HFF-Myc (cell line): ENCODE measurements at places on chromosomes 7 and 10.

DNA sequence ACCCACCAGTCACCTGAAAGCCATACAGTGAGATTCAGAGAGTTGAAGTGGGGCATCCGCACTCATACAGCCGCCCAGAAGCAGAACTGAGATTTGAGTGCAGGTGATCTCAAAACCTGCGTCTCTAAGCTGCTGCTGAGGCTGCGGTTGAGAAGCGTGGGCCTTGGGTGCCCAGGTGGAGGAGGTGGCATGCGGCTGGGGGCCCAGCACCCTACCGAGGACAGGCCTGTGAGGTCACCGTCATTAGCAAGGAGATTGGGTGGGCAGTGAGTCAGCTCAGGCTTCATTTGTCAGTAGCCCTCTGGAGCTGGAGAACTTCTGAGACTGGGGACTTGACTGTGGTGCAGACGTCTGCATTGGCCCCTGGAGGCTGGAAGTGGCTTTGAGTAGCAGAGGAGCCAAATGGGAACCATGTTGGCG is 29.8 kb downstream of the ZMIZ1 start:
- no peak for DNase-seq

GRCh38 chr10:62306663-62307062 is 38.0 kb upstream of the RTKN2 start:
- no peak for DNase-seq

GRCh38 chr10:79116801-79117723 is 48.3 kb downstream of the ZMIZ1 start:
- DNase-seq: no peak

- DNase-seq: no peak
Measured at GRCh38 chr10:70495691-70496261, 17.2 kb downstream of the PALD1 start.

DNA sequence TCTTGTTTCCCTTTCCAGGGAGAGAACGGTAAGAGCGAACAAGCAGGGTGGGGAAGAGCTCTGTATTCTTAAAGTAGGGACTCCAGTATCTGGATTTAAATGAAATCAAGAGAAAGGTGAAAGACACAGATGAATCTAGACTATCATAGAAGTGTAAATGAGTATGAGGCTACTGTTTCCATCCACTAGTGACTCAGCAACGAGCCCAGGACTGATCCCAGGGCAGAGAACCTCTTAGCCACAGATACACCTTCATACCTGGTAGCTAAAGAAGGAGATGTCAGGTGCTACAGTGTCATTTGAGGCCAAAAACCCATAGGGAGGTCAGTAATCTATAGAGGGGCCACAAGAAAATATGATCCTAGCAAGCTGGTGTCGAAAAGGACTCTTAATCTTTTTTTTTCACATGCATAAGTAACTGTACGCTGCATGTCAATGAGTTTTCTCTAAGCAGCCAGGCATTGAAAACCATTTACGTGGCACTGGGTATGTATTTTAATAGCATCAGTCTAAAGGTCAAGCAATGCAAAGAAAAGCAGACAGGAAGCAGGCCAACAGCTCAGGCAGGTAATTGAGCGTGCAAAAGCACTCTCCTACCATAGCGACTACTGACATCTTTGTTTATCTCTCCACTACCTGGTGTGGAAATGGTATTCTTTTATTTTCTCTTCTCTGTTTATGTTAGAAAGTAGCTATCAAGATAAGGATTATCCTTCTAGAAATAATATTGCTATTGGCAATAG is 91.5 kb upstream of the EGR2 start:
- no peak for DNase-seq

DNA sequence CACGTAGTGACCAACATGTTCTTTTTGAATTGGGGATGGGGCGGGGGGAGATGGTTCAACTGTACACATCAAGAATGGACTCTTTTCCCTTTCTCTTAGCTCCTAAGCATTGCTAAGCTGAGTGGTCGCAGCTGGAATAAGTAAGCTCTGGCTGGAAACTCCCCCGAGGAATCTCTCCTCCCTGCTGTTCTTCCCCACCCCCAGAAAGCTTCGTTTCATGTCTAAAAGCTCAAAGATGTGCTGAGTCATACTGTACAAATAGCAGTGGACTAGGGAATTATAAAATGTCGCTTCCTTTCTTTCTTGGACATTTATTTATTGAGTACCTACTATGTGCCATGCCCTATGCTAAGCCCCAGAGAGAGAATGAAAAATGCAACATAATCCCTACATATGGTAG is 191.1 kb upstream of the ADO start:
- DNase-seq: no peak

GRCh38 chr7:16563281-16564022 is 36.8 kb downstream of the LRRC72 start:
- DNase-seq: no peak

DNA sequence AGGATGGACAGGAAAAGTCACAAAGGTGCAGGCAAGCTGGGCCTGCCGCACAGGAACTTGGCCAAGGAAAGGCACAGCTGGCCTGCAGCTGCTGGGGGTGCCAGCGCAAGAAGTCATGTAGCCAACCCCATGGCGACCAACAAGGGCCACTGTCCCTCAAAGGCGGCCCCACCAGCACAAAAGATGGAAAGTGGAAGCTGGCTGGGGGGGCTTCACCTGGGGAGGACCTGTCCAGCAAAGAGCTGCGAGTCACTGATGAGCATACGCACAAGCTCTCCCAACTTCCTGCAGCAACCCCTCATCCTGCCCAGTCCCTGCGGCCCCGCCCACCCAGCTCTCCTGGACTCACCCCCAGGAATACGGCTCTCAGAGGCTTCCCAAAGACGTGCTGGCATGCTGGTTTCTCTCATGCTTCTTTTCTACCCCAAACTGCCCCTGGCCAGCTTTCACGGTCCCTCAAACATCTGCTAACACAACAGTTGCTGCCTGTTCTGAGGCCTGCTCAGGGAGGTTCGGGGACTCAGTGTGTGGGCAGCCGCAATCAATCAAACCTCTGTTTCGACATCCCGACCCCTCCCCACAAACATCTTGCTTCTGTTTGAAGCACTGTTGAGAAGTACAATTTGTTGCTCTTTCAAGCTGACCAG is 67.6 kb downstream of the FAM53B start:
- DNase-seq: no peak

- no peak for DNase-seq
Measured at GRCh38 chr10:86265236-86265894, 101.2 kb downstream of the GRID1 start.

- DNase-seq: peak; percentile 63
Measured at GRCh38 chr10:94299417-94299816, 63.3 kb downstream of the NOC3L start.

DNA sequence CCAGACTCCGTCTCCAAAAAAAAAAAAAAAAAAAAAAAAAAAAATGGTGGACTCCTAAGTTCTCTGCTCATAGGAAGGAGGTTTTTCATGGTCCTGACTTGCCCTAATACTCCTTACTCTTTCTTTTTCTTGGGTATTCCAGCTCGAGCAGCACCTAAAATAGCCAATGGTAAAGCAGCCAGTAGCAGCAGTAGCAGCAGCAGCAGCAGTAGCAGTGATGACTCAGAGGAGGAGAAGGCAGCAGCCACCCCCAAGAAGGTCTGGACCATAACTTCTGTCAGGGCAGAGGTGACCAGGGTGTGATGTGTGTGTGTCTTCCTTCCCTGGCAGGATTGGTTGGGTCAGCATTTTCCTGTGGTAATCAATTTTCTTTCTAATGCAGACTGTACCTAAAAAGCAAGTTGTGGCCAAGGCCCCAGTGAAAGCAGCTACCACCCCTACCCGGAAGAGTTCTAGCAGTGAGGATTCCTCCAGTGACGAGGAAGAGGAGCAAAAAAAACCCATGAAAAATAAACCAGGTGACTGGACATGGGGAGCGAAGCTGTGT is 6.9 kb downstream of the NOLC1 start:
- DNase-seq: no peak

GRCh38 chr10:84159076-84159685 is 14.4 kb upstream of the GPR15LG start:
- no peak for DNase-seq

GRCh38 chr7:2478399-2478785 is 2.2 kb upstream of the GRIFIN start:
- DNase-seq: no peak

DNA sequence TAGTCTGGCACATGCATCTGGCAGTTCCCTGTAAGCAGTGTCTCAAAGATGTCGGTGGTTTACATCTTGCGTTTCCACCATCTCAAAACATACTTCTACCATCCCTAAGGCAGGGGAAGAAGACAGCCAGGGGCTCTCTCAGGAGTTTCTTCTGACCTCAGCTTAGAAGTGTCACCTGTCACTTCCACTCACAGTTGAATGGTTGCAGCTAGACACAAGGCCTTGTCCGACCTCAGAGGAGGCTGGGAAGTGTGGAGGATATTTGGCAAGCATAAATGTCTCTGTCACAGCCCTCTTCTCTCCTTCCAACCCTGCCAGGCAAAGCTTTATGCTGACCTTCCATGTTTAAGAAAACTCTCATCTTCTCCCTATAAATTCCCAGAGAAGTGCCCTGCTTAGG is 193.3 kb downstream of the HERPUD2 start:
- DNase-seq: no peak

- no peak for DNase-seq
Measured at GRCh38 chr7:99863847-99864440, 12.9 kb downstream of the OR2AE1 start.

GRCh38 chr10:15558136-15558535 is 161.6 kb downstream of the ITGA8 start:
- DNase-seq: no peak

GRCh38 chr7:150968056-150968733 is 9.9 kb downstream of the KCNH2 start:
- no peak for DNase-seq

GRCh38 chr7:38796626-38797501 is 112.1 kb downstream of the VPS41 start:
- peak; percentile 22 for DNase-seq

DNA sequence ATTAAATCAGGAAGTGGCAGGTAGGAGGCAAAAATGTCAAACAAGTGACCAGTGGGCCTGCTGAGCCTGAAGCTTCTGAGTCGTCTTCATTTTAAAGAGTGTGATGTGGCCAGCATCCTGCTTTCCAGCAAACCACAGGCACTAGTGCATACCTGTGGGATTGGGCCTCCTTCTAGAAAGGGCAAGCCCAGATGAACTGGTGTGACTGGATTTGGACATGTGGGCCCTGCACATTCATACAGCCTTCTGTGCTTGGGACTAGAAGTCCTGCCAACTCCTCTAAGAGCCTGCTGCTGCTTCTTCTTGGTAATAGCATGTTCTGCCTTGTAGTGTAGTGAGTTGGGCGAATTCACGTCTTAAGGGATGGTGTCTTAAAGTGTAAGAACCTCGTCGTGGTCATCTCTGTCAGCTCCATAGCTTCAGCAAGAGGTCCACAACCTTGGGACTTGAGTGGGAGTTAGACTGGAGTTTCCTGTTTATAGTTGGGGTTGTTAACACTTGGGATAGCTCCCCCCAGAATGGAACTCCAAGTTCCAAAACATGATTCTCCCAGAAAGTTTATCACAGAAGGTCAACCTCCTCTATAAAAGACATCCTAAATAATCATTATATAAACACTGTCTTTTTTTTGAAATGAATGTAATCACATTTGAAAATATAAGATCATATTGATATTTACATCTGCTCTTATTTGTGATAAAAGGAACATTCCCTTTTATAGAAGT is 11.2 kb downstream of the BMPER start:
- no peak for DNase-seq

DNA sequence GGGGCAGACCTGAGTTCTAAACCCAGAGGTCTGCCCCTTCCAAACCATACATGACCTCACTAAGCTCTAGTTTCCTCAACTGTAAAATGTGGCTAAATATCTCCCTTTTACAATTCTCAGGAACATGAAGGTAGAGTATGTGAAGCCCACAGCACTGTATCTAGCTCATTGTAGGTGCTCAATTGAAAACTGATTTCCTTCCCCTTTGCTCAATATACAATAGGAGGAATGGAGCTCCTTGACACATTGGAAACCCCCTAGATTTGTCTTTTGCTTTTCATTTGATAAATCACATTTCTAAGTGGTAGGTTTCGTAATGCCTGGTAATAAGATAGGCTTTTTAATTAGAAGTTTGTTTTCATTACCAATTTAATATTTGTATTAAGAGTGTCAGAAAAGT is 153.3 kb downstream of the ARID5B start:
- no peak for DNase-seq

GRCh38 chr7:20395511-20395910 is 64.8 kb downstream of the ITGB8 start:
- DNase-seq: no peak

DNA sequence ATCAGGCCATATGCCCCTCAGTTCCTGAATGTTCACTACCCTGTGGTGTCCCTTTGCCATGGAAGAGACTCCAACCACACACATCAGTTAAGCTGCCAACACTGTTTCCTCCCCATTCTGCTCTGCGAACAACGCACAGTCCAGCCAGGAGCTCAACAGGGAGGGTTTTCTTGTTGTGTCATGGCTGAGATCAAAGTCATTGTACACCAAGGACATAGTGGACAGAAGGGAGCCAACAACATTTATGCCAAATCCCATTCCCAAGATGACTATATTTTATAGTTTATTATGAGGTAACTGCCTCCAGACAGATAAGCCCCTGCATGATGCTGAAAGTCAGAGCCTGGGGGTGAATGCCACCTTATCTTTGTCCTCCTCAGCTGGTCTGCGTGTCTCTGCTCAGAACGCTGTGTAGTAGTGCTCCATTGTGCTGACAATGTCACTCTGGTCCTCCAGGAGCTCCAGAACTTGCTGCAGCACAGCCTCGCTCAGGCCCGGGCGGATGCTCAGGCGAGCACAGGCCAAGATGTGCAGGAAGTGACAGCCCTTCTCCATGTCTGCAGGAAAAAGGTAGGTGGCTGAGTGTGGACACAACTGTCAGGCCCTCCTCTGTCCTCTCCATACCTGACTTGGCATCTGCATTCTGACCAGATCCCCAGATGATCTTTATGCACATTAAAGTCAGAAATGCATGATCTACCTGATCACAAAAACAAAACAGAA is 27.1 kb upstream of the SH3PXD2A start:
- DNase-seq: no peak

DNA sequence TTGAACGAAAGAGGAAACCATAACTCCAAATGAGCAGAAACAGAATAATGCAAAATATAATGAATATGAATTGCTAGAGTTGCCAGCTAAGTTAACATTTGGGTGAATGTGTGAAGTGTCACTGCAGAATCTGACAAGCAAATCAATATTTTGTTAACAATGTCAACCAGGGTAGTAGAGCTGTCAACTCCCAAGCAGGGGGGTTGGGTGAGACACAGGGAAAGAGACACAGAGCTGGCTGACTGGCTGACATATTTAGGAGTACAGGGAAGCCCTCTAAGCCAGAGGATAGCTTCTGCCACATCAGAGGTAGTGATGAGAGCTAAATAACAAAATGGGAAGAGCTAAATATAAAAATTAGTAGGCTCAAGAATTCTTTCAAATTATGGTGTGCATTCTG is 393.1 kb upstream of the KCND2 start:
- DNase-seq: no peak
